NCI-H2081 treated with DMSO at 0.1 percent for 48 hours (cell line): ENCODE measurements at places on chromosomes 2 and 18.
A peak's percentile ranks its signal among the peaks of the same experiment; 100 is the strongest.

DNA sequence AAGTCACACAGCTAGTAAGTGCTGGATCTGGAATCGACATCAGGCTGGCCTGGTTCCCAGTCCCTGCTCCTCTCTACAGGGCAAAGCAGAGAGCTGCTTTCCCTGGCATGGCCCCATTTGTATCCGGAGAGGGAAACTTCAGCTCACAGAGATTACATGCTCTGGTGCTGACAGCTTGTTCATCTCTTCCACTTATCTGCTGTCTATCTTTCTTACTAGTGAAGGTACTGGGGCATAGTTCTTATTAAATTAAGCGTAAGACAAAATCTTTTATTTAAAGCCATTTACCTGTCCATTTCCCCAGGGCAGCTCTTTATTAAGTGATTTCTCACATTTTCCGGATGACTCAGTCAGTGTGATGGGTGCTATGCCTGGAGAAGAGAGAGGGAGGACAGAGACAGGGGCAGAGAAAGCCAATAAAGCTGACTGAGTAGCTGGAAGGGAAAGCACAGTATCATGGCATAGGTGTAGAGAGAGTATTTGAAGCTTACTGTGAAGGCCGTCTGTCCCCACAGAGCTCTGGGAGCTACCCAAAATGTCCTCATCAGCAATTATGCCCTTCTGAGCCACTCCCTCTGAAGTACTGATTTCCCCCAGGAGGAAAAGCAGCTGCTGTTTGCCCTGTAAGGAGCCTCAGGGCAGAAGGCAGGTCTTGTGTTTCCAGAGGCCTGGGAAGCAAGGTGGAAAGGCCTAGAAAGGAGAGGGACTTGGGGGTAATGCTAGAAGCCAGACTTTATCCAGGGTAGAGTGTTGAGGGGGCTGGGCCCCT, 44.1 kb upstream of the EPAS1 start:
- DNase-seq = no peak

DNA sequence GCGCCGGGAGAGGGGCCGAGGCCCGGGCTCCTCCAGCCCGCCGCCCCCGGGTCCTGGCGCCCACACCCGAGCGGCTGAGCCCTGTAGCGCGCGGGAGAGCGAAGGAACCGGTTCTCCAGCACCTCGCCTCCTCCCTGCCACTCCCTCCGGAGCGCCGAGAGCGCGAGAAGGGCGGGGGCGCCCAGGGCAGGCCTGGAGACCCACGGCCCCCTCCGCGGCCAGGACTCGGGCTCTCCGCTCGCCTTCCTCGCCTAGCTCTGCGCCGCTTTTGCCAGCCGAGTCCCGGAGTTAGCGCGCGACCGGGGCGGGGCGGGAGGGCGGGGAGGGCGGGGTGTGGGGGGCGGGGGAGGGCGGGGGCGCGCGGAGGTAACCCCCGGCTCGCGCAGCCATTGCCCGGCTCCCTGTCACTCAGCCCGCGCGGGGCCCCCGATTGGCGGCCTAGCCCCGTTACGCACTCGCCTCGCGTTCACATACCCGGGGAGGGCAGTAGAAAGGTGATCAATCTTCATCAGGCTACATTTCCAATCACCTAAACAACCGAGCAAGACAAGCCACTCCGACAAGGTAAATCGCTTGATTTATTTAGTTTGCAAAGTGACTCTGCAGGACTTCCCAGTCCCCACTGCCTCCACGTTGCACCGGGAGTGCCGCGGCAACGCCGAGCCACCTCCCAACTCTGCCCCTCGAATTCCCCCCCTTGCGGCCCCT, at the start of gene OTX1:
Gene OTX1 (plus strand): TSS at position 497 of the 708 bp plus-strand sequence. CDS start 2,161 bp downstream, outside the sequence.
- DNase-seq = peak; percentile 60

GRCh38 chr2:7083580-7084509, 166.6 kb downstream of the RNF144A start:
- no peak for DNase-seq

GRCh38 chr2:23055251-23055650, 329.7 kb upstream of the KLHL29 start:
- no peak for DNase-seq

DNA sequence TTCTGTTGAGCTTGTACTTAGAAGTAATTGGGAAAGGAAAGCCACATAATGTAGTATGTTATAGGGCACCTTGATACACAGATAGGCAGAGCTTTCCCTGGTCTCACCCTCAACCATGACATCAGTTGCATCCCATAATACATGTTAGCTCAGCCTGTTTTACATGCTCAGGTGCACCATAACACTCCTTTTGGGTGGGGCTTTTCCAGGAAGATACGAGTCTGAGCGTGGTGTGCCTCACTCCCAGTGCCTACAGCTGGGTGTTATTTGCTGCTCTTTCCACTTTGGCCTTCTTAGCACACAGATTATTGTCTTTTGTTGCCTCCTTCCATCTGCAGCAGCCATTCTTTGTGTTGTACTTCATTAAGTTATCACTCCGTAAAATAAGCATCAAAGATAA, 11.9 kb downstream of the TTC39C start:
- no peak for DNase-seq
